ENCODE measurements at places on chromosomes 2 and 18. TPM values are rescaled to one million over a fixed set of nuclear protein-coding genes. Genes with fewer than 3 reads are reported as not detected.

DNA sequence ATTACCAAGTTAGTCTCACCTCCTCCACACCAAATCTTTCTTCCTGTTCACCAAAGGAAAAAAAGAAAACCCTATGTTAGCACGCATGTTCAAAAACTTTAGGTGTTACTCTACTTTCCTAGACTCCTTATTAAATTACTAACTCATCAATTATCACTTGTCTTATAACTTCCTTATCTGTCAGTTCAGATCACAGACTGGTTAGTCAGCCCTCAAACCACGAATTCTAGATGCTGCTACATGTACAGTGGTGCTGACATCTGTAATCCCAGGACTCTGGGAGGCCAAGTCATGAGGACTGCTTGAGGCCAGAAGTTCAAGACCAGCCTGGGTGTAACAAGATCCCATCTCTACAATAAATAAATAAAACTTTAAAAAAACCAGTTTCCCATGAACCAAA is 3.5 kb downstream of the YWHAQ start:
- peaks cover 68% of the 10 kb centered on the region for H3K4me1 ChIP-seq
- DNase-seq = peak; percentile 52
- H3K36me3 ChIP-seq = peaks cover 60% of the 10 kb centered on the region
- H3K27ac ChIP-seq = peak overlapping the region; percentile 8
- no peaks in the 10 kb centered on the region for H3K27me3 ChIP-seq

GRCh38 chr2:164667566-164667965 is 46.3 kb upstream of the GRB14 start:
- no peak for DNase-seq
- no peak overlapping the region for H3K4me3 ChIP-seq
- no peaks in the 10 kb centered on the region for H3K36me3 ChIP-seq
- no peaks in the 10 kb centered on the region for H3K27me3 ChIP-seq

- no peak overlapping the region for H3K4me3 ChIP-seq
- H3K27me3 ChIP-seq = no peaks in the 10 kb centered on the region
- H3K36me3 ChIP-seq = peaks cover 9% of the 10 kb centered on the region
- peaks cover 4% of the 10 kb centered on the region for H3K4me1 ChIP-seq
- no peak for DNase-seq
- no peak overlapping the region for H3K27ac ChIP-seq
Observed at GRCh38 chr2:10163498-10164486, 41.3 kb downstream of the RRM2 start.

DNA sequence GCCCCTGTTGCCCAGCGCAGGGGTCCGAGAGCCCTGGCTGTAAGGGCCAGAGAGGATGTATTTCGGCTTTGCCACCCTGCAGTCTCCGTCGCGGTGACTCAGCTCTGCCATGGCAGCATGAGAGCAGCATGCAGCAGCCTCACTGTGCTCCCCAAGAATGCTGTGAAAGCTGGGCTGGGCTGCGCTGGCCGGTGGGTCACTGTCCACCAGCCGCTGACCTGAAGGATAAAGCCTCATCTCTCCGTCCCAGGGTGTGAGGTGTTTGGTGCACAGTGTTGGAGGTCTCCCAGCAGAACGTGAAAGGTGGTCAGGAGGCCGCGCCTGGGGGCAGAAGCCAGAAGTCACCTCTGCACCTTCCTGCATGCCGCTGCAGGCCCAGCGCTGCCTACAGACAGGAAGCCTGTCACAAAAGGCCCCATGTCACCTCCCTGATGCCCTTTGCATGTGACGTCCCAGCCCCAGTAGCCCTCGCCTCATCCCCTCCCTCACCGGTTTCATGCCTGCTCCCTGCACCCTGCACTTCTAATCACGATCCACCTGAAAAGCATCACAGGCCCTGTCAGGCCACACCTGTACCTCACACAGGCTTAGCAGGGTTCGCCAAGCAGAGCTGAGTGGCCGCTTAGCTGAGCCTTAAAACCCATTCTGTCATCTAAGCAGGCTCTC is 342.1 kb downstream of the EIPR1 start:
- DNase-seq = no peak
- peaks cover 4% of the 10 kb centered on the region for H3K27me3 ChIP-seq
- no peak overlapping the region for H3K27ac ChIP-seq
- no peaks in the 10 kb centered on the region for H3K36me3 ChIP-seq
- no peak overlapping the region for H3K4me3 ChIP-seq

- DNase-seq = no peak
- no peak overlapping the region for H3K27ac ChIP-seq
- no peak overlapping the region for H3K4me3 ChIP-seq
Observed at GRCh38 chr2:69067866-69068265, 54.9 kb downstream of the ANTXR1 start.

DNA sequence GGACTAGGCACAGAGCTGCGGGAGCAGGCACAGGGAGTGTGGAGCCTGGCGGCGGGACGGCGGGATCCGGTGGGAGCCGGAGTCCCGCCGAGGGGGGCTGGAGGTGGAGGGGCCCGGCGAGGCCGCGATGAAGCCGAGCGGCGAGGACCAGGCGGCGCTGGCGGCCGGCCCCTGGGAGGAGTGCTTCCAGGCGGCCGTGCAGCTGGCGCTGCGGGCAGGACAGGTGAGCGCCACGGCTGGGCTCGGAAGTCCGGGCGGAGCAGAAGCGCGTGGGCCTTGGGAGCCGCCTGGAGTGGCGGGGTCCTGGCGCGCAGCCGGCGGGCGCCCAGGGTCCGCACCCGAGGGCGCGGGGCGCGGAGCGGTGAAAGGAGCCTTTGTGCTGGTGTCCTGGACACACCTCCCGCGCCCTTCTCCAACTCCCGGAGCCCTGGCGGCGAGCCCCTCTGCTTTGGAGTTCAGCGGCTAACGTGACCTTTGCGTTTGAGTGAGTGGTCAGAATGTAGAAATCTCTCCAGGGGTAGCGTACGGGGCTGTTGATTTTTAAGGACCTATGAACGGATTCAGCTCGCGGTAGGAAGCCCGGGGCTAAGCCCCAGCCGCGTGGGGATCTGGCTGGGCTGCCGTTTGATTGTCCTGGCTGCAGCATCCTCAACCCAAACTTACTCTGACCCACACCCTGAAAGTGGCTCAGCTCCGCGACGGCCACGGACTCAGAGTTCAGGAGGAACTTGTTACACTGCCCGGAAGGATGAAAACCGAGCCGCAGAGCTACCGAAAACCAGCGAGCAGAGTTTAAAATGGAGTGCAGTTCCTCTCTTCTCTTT is 448 bp downstream of the IMPA2 start:
- peak overlapping the region; percentile 86 for H3K4me3 ChIP-seq
- H3K27me3 ChIP-seq = peaks cover 2% of the 10 kb centered on the region
- H3K4me1 ChIP-seq = peaks cover 14% of the 10 kb centered on the region
- H3K27ac ChIP-seq = no peak overlapping the region
- peaks cover 4% of the 10 kb centered on the region for H3K36me3 ChIP-seq
- DNase-seq = peak; percentile 30

DNA sequence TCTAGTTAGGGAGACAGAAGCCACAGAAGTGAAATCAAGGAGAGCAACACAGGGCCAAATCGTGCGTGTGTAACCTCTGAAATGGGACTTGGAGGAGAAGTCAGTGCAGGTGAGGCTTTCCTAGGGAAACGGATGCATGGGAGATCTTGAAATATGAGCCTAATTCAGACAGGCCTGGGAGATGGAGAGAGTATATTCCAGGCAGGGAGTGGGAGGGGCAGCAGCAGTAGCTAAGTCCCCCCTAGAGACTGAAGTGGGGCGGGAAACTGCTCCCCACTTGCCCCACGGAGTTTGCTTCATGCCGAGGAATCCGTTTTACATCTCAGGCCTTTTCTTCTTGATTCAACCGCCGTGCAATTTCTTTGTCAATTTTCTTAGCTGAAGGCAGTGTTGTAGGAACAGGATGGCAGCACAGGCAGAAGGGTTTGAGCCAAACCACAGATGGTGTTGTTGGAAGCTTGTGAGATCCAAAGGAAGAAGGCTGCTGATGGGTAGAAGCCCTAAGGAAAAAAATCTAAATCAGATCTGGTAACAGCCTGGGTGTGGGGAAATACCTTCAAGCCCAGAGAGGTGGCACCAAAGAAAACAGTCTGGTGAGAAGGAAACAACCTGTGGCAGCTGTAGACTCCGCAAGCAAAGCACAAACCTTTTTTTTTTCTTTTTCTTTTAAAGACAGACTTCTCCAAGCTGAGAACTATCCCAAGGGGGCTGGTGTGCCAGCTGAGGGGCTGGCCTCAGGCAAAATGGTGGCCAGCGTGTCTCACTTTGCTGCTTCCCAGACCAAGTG is 40.2 kb downstream of the EPAS1 start:
- no peaks in the 10 kb centered on the region for H3K27me3 ChIP-seq
- peaks cover 8% of the 10 kb centered on the region for H3K4me1 ChIP-seq
- H3K36me3 ChIP-seq = no peaks in the 10 kb centered on the region

- DNase-seq = peak; percentile 53
- peaks cover 51% of the 10 kb centered on the region for H3K27me3 ChIP-seq
- no peak within 1 kb of the TSS for H3K27ac ChIP-seq
- H3K36me3 ChIP-seq = no peaks in the 10 kb centered on the region
Observed at GRCh38 chr18:50194631-50195532, at the start of gene MYO5B. MYO5B (minus strand) TSS chr18:50195147; CDS start chr18:50194793, 354 bp downstream.

DNA sequence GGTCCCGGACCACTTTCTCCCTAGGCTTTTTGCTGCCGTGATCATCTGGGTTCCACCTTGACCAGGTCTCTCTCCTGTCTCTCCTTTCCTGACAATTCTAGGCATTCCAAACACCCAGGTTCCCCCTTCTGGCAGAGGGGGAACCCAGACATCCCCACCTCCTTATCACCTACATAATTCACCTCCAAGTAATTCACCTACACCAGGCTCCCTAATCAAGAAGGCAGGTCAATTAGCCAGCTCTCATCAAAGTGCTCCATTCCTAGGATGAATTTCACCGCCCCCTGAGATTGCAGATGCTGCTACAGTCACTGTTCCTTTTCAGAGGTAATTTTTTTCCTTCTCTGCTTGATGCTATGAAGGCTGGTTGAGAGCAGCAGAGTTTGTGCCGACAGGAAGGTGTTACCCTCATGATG is 42.3 kb upstream of the ATG16L1 start:
- DNase-seq = no peak
- H3K27ac ChIP-seq = no peak overlapping the region
- no peaks in the 10 kb centered on the region for H3K27me3 ChIP-seq
- H3K4me3 ChIP-seq = no peak overlapping the region
- peaks cover 10% of the 10 kb centered on the region for H3K4me1 ChIP-seq

GRCh38 chr18:41311571-41312547 is 643.2 kb upstream of the PIK3C3 start:
- H3K27me3 ChIP-seq = no peaks in the 10 kb centered on the region
- H3K4me1 ChIP-seq = no peaks in the 10 kb centered on the region
- no peak overlapping the region for H3K27ac ChIP-seq
- H3K36me3 ChIP-seq = no peaks in the 10 kb centered on the region
- no peak overlapping the region for H3K4me3 ChIP-seq
- no peak for DNase-seq

GRCh38 chr2:221486106-221486505 is 86.0 kb downstream of the EPHA4 start:
- no peaks in the 10 kb centered on the region for H3K36me3 ChIP-seq
- DNase-seq = no peak
- H3K27me3 ChIP-seq = no peaks in the 10 kb centered on the region

DNA sequence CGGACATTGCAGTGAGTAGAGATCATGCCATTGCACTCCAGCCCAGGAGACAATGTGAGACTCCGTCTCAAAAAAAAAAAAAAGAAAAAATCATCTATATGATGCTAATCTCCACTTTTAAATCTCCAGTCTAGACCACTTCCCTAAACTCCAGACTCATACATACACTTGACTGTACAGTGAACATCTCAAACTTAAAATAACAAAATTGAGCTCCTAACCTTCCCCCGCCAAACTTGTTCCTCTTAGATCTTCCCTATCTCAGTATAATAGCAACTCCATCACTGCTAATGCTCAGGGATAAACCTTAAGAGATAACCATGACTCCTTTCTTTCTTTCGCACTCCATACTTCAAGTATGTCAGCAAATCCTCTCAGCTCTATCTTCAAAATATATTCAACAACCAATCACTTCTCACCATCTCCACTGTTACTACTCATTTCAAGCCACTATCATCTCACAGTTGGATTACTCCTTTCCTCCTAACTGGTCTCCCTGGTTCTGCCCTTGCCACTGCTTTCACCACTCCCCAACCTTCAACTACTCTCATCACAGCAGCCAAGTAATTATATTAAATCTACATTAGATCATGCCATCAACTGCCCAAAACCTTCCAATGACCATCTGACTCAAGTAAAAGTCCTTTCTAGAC is 12.0 kb downstream of the MEMO1 start:
- no peak overlapping the region for H3K4me3 ChIP-seq
- no peak for DNase-seq
- peaks cover 6% of the 10 kb centered on the region for H3K36me3 ChIP-seq

DNA sequence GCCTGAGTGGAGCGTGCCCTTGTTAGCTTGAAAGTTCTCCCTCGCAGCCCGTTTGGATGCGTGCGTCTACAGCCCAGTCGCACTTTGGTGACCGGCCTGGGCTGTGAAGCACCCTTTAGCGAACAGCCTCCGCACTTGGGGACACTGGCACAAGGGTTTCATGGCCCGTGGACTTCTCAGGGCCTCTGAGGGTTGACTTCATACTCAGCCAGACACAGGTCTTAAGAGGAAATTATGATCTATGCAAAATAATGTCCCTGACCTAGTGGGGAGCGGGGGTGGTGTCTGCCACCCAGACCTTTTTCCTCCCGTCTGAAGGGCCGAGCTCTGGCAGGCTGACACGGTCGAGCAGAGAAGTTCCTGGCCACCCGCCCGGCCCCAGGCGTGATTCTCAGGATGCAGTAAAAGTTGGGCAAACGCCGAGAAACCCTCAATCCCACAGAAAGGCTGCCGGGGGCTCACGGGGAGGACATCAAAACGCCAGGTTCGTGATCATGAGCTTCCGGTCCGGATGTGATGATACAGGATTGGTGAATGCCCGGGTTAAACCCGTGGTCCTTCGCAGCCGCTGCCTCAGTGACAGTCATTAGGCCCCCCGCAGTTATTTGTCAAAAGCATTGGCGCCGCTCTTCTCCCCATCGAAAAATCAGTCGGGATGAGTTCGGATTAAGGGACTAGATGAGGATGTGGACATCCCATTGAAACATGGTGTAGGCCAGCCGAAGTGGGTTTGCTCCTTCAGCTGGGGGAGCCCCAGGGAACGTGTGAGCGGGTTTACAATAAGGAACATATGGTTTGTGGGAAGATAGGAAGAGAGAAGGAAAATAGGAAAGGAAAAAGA is 3.6 kb upstream of the PAX3 start:
- H3K27me3 ChIP-seq = peaks cover 87% of the 10 kb centered on the region
- H3K27ac ChIP-seq = no peak overlapping the region
- peaks cover 44% of the 10 kb centered on the region for H3K4me1 ChIP-seq
- DNase-seq = no peak
- peaks cover 4% of the 10 kb centered on the region for H3K36me3 ChIP-seq

GRCh38 chr2:6877402-6878304 is at the start of gene RSAD2:
RSAD2 (plus strand) TSS chr2:6877777; CDS start chr2:6877801, 24 bp downstream.
- H3K27me3 ChIP-seq = no peaks in the 10 kb centered on the region
- peaks cover 66% of the 10 kb centered on the region for H3K4me1 ChIP-seq
- H3K4me3 ChIP-seq = peak within 1 kb of the TSS; percentile 68
- DNase-seq = peak; percentile 45
- no peak within 1 kb of the TSS for H3K27ac ChIP-seq

LONRF2 gene
- total RNA-seq = not detected

PROC gene
- not detected for total RNA-seq

OTOS gene
- total RNA-seq = not detected

SALL3 gene
- not detected for total RNA-seq

DHRS9 gene
- 2.0 TPM for total RNA-seq
